Activated CD4-positive, alpha-beta T cell treated with anti-CD3 and anti-CD28 coated beads, Interleukin-2, amount 10 ng/mL, durations not matched to agents 24 days and 14 days (primary cell): ENCODE measurements at places on chromosomes 2 and 18. TPM values are rescaled to one million over a fixed set of nuclear protein-coding genes. Genes with fewer than 3 reads are reported as not detected.
A peak's percentile ranks its signal among the peaks of the same experiment; 100 is the strongest.

Gene CCDC85A
- total RNA-seq: not detected in 2 replicates

Gene RNMT
- 57.8 and 65.9 TPM in 2 replicates for total RNA-seq

Gene QPCT
- total RNA-seq: 2.0 and 2.1 TPM in 2 replicates

DNA sequence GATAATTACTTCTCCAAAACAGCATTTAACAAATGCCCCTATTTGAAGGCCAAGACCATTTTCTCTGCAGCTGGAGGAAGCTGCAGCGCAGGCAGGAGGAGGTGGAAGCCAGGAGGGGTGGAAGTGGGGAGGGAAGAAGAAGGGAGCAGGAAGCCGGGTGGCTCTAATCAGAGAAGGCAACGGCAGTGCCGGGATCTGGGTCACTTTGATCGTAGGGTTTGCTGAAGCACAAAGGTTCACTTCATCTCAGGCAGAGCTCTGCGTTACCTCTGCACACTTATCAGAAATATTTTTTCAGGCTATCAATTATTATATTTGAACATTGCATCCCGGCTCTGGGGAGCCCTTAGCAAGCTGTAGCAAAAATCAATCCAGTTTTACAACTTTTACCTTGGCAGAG, 315.8 kb upstream of the POU3F3 start:
- no peak for DNase-seq

DNA sequence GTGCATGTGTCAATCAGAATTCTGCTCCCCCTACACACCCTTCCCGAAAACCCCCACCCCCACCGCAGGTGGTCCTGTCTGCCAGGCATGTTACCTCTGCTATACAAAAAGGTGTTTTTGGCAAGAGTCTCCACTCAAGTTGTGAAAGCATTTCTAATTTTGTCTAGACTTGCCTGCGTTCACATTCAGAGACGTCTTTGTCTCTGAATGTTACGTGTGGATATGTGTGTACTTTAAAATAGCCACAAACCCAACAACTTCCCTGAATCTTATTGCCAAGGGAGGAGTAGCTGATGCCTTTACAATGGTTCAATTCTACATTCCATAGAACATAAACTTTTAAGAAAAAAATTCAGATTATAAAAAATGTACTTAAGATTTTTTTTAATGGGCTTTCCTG, 66.6 kb downstream of the ITGA4 start:
- DNase-seq: no peak

DNA sequence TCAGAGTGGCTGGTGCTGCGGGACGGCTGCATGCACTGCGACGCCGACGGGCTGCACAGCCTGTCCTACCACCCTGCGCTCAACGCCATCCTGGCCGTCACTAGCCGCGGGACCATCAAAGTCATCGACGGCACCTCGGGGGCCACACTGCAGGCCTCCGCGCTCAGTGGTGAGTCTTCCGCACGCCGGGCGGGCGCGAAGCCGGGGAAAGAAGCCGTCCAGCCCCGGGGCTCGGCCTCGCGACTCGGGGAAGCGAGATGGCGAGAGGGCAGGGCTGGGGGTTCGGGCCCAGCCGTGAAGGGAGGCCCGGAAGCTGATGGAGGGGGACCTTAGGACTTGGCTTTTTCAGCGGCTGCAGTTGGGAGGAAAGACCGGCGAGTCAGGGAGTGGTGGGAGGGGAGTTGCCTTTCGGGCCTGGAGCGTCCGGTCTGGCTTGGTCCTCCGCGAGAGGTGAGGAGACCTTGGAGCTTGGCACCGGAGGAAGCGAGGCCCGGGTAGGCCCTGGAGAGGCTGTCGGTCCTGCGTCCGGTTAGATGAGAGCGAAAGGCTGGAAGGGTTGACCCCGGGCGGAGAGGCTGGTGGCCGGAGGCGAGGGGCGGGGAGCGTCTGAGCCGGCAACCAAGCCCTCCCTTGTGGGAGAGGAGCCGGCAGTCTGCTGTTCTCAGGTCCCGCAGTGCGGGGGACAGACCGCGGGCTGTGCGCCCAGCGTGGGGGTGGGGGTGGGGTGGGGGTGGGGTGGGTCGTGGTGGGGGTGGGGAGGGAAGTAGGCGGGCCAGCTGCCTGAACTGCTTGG, 691 bp downstream of the BIRC6 start:
- peak; percentile 82 for DNase-seq

GRCh38 chr2:234812851-234813250, 139.0 kb upstream of the SH3BP4 start:
- DNase-seq: no peak
